Globus pallidus (tissue), 1 donor: ENCODE measurements at places on chromosomes 12 and 14.

DNA sequence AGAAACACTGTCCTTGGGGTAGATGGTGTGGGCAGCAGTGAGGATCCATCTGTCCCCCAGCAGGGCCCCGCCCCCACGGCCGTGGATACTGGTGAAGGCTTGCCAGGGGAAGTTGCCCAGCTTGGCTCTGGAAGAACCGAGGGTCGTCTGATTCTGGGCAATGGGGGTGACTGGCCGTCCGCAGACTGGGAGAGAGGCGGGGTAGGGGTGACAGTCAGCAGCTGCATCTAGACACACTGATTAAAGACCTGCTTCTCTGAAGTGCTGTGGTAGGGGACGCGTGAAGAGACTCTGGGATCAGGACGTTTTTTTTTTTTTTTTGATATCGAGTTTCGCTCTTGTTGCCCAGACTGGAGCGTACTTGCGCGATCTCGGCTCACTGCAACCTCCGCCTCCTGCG lies 4.7 kb upstream of the C1R start:
- DNase-seq: no peak

- DNase-seq: no peak
Measured at GRCh38 chr14:60116181-60116580, 24.5 kb downstream of the PCNX4 start.

DNA sequence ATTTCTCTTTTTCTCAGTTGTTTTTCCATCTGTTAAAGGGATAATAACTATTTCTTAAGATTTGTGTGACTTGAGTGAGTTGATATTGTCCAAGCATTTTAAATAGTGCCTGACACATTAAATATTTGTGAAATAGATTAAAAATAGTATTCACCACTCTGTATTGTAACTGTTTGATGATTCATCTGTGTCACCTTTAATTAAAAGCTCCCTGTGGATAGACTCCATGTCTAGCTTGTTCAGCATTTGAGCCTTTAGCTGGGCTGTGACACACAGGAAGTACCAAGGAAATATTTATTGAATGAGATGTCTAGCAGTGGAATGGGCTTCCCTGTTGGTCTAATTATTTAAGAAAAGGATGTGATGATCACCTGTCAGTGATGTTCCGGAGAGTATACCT lies 1.8 kb upstream of the GLIPR1L2 start:
- DNase-seq: peak; percentile 6

DNA sequence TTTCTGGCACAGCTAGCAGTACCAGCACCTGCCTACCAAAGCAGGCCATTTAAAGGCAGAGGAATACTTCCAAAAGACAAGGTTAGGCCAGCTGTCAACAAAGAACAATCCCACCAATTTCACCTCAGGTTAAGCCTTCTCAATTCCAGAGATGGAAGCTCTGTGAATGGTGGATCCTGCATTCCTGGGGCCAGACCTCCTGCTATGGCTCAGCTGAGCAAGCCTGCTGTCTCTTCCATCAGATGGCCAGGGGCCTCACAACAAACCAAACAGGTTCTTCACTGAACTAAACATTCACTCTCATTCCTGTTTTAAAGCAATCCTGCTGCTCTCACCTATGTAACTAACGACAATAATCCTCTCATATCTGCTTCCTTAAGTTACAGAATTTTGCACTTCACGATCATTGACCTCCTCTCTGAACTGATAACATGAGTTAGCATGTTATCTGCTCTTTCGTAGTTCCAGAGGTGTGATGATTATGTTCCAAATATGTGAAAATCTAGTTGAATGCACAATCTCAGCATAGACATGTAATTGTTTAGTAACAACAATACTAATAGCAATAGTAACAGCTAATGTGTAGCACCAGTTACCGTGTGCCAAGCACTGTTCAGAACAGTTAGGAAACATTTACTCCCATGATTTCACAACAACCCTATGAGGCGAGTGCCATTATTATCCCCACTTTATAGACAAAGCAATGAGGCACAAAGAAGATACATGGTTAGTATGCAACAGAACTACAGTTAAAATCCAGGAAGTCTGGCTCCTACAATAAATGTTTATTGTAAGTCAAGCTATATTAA lies 73.2 kb downstream of the SLC2A13 start:
- no peak for DNase-seq

DNA sequence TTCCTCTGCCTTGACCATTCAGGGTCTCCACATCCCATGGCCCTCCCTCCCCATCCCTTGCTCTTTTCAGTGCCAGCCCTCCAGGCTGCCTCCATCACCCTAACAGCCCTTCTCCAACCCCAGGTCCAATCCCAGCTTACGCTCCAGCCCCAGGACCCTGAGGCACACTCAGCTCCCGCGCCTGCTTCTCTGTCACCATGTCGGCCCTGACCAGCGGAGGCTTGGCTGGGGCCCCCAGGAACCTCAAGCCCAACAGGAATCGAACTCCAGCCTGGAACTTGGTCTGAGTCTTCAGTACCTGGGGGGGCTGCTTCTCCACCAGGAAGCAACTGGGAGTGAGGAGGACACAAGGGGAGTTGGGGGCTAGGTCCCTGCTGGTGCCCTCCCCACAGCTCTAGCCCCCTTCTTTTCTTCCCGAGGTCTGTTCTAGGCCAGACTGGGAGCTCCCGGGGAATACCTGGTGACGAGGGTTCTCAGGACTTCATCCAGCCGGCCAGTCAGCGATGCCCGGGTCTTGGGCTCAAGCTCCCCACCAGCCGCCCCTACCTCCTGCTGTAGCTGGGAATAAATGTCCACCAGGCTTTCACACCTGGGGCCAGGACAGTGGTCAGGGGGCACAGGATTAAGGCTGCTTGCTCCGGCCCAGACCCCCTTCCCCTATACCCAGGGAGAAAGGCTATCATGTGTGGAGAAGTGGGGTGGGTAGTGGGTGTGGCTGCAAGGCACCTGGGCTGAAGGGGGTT lies 6.0 kb downstream of the STAT6 start:
- no peak for DNase-seq

GRCh38 chr14:57171363-57171762 lies 97.3 kb downstream of the EXOC5 start:
- DNase-seq: no peak

- no peak for DNase-seq
Measured at GRCh38 chr14:102057480-102058114, 29.2 kb downstream of the HSP90AA1 start.

DNA sequence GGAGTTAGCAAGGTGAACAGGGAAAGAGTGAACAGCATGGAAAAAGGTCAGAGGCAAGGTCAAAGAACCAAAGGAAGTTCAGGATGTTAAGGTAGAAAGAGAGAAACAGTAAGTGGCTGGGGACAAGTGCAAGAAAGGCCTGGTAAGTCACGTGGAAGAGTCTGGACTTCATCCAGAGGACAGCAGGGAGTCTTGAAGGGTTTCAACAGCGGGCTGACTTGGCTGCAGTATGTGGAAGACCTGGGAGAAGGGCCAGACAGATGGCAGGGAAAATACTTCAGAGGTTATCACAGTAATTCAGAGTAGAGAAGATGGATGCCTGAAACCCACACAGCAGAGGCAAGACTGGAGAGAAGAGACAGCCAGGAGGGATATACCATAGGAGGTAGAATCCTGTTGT lies 34.0 kb downstream of the CIT start:
- no peak for DNase-seq

DNA sequence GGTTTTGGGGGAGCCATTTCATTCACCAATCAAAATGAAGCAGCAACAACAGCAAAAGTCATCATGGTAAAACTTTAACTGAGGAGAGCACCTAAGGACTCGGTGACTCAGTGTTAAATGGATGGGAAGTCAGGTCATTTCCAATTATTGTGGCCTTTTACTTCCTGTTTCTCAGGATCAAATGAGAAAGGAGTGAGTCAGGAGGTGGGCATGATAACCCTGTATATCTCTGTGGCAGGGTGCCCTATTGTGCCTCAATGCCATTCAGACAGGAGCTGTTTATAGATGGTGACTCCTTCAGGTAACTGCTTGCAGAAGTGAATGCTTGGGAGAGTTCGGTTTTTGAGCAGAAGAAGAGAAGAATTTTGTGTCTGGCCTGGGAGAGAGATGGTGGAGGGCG lies 135.5 kb upstream of the CPM start:
- DNase-seq: no peak

DNA sequence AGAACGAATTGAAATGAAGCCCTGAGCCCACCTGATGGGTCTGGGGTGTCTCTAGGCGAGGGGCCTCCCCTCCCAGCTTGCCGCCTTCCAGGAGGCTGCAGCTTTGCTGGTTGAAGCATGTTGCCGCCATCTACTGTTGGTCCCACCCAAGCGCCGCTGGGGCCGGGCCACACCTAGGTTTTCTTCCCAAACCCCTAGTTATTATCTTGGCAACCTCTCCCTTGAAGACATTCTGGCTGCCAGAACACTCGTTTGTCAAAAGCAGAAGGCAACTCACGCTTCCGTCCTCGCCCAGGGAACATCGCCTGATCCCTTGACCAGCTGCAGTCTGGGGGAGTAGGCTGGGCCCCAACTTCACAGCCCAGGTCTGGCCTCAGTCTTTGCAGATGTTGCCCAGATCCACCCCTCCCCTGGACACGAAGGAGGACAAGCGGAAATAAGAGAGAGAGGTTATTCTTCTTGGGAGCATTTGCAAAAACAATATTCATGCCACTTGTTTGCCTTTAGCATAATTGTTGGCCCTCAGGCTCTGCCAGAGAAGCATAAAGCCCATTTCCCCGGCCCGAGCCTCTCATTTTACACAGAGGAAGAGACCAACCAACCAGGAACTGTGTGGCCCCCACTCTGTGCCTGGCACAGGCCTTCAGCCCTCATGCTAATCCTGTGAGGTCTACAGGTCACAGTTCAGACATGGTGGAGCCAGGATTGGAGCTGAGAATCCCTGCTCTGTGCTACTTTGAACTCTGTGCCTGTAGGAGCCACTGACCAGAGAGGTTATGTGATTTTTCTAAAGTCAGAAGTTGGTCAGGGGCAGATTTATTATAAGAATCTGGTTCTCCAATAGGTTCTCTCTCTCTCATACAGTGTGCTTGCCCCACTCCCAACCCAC lies 6.8 kb downstream of the EMP1 start:
- no peak for DNase-seq

DNA sequence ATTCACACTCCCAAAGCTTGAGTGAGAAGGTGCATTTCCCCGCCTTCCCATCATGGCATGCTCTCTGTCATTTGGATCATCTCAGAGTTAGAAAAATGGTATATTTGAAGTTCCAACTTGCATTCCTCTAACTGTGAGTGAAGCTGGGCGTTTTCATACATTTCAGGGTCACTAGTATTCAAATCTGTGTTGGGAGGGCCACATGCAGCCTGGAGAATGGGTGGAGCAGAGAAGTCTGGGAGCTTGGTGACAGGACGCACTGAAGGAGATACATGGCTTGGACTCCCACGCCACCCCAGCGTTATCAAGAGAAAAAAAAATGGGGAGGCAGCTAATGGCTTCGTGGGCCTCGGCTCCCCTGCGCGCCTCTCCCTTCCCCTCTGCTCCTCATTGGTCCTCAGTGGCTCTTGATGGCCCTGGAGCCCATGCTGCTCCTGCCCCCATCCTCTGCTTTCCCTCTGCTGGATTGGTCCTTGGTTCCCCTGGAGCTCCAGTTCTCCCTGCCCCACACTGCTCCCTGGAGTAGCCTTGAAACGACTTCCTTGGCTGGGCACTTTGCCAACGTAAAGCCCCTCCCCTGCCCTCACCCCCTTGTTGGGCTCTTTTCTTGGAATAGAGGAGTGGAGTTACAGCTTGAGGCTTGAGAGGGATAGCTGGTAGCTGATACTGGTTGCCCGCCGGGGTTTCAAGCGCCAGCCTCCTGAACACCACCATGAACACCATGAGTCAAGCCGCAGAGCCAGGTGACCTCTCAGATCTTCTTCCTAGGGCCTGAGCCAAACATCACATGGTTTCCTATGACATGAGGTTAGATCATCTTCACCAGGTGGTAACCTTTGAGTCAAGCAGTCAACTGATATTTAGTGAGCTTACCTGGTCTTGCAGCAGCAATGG lies 139.6 kb downstream of the PRKCH start:
- no peak for DNase-seq
